ENCODE measurements at places on chromosomes 7 and 10.

- no peak for DNase-seq
Measured at GRCh38 chr7:79534128-79534527, 80.7 kb upstream of the MAGI2 start.

DNA sequence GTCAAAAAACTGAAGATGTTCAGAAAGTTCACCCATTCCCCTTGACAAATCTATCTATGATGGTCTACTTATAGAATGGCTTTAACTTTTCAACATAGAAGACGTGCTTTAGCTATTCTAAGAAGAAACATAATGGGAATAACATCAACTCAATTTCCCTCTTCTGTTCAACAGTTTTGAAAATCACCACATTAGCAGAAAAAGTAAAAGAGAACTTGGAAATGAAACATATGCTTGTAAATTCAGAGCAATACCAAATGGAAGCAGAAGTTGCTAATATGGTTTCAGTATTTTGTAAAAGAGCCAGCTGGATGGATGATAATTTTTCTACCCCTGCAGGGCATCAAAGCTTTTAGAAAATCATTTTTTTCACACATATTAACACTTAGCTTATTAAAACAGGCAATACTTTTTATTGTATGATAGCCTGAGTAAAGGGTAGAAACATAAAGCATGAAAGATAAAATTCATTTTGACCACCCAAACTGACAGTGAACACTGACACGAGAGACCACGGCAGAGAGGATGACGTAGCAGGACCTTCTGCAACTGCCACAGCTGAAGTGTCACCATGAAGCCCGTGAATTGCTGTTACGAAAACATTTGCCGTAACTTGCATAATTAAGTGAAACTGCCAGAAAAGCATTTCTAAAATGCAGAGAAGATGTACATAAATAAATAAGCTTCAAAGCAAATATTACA is 39.2 kb upstream of the FEZF1 start:
- DNase-seq = no peak

DNA sequence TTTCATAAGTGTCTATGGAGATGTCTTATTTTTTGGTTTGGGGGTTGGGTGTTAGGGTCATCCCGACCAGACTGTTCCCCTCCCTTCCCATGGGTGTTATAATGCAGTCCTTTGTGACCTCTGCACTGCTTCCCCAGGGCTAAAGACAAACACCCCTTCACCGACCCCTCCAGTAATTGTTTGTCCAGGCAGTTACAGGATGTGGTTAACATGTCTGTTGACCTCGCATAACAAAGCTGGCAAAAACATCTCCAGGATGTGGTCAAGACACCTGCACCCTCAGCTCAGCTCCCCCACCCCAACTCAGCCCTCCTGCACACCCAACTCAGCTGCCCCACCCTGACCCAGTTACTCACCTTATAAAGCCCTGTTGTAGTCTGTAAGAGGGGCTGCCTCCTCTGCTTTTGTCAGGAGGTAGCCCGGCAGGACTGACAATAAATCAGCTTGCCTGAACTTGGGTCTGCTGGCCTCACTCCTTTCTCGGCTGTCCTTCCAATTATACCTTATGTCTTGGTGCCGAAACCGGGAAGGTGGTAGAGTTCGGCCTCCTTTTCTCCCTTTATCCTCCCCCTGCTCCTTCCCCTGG is 102.2 kb downstream of the ZNF92 start:
- no peak for DNase-seq

- no peak for DNase-seq
Measured at GRCh38 chr10:93844979-93845626, 48.7 kb upstream of the SLC35G1 start.

- no peak for DNase-seq
Measured at GRCh38 chr7:124618871-124619270, 146.7 kb downstream of the GPR37 start.

DNA sequence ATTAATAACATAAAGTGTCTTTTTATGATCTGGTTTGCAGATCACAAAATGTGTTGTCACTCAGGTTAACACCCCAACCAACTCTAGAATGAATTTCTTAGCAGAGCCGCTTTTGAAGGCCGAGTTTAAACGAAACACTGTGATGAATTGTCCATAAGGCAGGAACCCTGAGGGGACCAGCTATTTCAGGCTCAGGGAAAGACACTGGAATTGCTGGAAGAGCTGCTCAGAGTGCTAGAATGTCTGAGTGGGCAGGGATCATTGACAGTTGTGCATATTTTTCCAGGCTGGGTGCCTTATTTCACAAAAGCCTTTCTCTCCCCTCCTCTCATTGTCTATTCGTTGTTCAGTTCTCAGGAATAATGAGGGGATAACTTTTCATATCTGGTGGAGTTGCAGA is 68.7 kb upstream of the PRKG1 start:
- DNase-seq = no peak

DNA sequence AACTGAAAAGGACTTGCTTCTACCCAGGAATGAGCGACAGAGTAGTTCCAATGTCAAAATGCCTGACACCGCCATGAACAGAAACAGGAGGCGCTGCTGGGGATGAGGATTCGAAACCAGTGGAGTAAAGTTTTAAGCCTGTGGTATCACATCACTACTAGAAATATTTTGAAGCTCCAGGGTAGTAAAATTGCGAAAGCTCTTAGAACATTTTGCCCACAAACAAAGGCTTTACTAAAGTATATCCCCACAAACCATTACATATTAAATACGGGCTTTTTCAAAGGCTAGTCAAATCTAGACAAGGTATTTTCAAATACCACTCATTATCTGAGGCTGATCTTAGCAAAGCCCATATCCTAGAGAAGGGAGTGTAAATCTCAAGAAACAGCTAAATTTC is 2.4 kb downstream of the PRDX3 start:
- no peak for DNase-seq

DNA sequence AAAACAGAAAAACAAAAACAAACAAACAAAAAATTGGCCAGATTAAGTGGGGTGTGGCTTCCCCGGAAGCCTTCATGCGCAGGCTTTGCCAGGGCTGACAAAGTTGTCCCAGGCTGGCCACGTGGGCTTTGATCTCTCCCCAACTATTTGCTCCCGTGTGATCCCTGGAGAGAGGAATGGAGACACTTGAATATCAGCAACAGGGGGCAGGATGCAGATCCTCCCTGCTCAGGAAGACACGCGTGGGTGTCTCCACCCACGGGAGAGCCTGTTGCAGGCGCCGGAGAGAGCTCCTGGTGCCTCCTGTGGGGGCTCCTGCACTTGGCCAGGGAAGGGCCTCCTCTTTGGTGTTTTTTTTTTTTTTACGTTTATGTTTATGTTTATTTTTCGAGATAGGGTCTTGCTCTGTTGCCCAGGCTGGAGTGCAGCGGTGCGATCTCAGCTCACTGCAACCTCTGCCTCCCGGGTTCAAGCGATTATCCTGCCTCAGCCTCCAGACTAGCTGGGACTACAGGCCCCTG is 19.0 kb downstream of the TRIM56 start:
- DNase-seq = no peak

DNA sequence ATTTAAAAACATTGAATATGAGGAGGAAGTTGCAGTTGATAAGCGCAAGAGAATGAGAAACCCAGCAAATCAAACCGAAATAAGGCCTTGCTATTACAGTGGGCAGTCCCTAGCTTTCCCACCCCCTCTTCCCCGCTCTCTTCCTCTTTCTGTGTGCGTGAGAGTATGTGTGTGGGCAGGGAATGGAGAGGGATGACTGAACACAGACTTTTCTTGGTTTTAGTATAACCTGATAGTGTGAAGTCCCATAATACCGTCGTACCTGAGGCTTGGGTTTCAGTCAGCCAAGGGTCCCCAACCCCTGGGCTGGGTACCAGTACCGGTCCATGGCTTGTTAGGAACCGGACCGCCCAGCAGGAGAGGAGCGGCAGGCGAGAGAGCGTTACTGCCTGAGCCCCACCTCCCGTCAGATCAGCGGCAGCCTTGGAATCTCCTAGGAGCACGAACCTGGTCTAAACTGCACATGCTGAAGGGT is 255.3 kb downstream of the CELF2 start:
- DNase-seq = peak; percentile 14

DNA sequence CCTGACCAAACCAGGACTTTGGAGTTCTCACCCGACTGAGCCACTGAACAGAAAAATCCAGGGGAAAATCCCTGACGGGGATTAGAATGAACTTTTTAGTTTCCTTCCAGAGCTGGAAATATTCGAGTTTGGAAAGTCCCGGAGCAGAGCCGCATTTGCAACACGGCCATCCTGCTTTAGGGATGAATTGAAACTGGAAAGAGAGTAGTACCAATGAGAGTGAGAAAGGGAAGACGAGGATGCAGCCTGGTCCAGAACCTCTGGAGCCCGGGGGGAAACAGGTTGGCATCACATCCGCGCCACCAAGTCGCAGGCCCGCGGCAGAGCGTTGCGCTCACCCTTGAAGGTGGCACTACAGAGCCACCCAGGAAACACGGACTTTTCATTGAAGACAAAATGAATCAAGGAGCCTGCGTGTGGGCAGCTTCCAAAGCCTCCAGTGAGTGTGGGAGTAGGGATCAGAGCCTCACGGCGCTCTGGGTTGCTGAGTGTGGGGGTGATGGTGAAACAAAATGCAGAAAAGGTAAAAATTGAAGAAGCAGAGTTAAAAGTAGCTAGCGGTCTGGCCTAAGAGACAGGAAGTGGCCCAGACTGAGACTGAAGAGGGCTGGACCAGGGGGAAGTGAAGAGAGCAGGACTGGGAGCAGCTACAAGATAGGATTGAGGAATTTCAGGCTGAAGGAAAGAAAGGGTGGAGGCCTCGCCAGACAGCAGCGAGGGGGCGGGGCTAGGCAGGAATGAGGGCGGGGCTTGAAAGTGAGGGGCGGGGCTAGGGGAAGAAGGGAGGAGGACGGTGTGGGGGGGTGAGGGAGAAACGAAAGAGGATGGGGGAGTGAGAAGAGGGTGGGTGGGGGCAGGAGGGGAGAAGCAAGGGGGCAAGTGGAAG is 1.8 kb downstream of the SMURF1 start:
- peak; percentile 27 for DNase-seq

GRCh38 chr7:98205162-98205845 is 5.9 kb upstream of the BHLHA15 start:
- no peak for DNase-seq

- no peak for DNase-seq
Measured at GRCh38 chr7:37208528-37208927, 240.1 kb downstream of the ELMO1 start.

DNA sequence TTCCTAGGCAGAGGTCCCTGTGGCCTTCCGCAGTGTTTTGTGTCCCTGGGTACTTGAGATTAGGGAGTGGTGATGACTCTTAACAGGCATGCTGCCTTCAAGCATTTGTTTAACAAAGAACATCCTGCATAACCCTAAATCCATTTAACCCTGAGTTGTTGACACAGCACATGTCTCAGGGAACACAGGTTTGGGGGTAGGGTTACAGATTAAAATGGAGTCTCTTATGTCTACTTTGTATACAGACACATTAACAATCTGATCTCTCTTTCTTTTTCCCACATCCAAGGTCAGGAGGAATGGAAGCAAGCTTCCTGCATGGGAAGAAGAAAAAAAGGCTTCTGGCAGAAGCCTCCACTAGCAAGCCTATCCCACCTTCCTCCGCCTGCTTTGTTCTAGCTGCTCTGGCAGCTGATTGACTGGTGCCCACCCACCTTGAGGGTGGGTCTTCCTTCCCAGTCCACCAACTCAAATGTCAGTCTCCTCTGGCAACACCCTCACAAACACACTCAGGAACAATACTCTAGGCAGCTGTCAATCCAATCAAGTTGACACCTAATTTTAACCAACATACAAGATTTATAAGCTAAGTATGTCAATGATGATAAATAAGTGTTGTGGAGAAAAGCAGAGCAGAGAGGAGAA is 176.5 kb upstream of the CCZ1B start:
- no peak for DNase-seq

GRCh38 chr10:274866-275265 is 139.6 kb downstream of the ZMYND11 start:
- DNase-seq = no peak

DNA sequence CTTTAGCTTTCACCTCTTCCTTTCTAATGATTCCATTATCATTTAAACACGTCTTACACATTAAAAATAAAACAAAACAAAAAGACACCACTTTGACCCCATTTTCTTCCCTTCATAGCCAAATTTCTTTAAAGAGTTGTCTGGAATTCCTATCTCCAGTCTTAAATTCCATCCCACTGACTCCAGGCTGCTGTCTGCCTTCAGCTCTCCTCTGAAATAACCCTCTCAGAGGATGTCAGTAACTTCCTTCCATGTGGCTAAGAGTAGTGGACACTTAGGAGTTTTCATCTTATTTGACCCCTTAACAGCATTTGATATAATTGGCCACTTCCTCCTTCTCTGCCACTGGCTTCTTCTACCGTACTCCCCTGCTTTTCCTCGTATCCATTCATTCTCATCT is 69.6 kb upstream of the MKX start:
- no peak for DNase-seq

- DNase-seq = no peak
Measured at GRCh38 chr10:57351076-57351475, 916.6 kb downstream of the IPMK start.

- no peak for DNase-seq
Measured at GRCh38 chr7:106848851-106849442, 16.1 kb upstream of the PIK3CG start.

DNA sequence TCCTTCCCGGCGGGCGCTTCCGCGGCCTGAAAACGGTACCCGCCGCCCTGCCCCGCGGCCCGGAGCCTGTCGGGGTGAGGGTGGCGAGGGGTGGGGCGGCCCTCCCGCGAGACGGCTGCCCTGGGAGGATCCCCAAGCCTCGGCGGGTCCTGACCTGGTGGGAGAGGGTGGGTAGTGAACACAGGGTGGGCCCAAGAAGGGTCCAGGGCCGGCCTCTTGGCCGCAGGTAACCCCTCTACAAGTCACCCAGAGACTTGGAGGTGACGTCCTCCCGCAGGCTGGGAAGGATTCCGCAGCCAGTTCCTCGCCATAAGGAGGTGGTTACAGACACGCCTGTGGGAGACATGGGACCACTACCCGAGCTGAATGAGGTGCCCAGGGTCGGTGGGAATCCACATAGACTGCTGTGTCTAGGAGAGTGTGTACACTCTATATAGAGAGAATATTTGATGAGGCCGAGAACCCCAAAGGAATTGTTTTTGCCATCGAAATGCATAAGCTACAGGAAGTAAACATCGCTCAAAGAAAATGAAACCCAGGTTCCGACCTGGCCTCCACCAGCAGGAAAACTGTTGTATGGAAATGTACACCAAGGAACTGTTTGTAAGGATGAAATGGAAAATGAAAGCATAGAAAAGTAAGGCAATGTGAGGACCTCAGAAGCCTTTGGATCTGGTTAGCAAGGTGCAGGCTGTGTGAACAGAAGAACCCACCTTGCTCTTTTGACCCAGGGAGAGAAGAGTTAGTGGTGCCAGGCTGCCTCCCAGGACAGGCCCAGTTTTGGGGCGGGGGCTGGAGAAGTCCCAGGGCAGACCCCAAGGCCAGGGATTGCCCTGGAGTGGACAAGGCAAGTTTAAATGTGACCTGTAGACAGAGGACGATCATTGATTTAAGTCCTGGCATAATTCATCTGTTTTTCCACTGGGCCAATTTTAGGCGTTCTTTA is 659 bp downstream of the OPTN start:
- no peak for DNase-seq

- no peak for DNase-seq
Measured at GRCh38 chr10:31730776-31731175, 197.9 kb downstream of the ARHGAP12 start.
